ENCODE measurements at places on chromosomes 6 and 20. TPM values are rescaled to one million over a fixed set of nuclear protein-coding genes. Genes with fewer than 3 reads are reported as not detected.

DNA sequence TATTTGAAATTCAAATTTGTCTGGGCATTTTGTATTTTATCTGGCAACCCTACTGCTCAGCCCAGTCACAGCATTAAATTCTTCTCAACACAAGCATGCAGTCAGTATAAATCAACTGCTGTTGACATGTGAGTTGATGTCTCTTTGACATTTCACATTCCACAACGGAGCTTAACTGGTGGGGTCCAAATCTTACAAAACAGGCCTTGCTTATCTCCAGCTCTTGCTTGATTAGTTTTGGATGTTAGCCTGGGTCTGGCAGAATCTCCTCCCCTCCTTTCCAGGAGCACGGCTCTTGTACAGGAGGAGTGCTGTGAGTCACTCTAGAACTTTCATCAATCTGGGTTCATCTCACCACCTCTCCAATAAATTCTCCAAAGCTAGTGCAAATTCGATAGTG lies 80.8 kb upstream of the PHACTR1 start:
- DNase-seq: no peak

GRCh38 chr6:132072831-132073230 lies 121.7 kb upstream of the CCN2 start:
- no peak for DNase-seq

GRCh38 chr20:51094221-51094620 lies 71.3 kb upstream of the KCNG1 start:
- no peak for DNase-seq

- peak; percentile 70 for DNase-seq
Observed at GRCh38 chr6:75524322-75524972, 30.8 kb upstream of the FILIP1 start.

The HLA-A gene
- total RNA-seq: 707 TPM
